ENCODE measurements at places on chromosomes 3 and 15. TPM values are rescaled to one million over a fixed set of nuclear protein-coding genes. Genes with fewer than 3 reads are reported as not detected.

- H3K27me3 ChIP-seq, result no peaks in the 10 kb centered on the region
- DNase-seq, result no peak
Observed at GRCh38 chr3:129014793-129015345, 13.8 kb downstream of the EFCC1 start.

GRCh38 chr3:171113716-171114115, 87.2 kb upstream of the SLC2A2 start:
- no peak overlapping the region for H3K4me3 ChIP-seq
- no peaks in the 10 kb centered on the region for H3K27me3 ChIP-seq
- H3K4me1 ChIP-seq, result no peaks in the 10 kb centered on the region
- DNase-seq, result no peak

NPAP1 gene
- total RNA-seq, result not detected

- no peaks in the 10 kb centered on the region for H3K27me3 ChIP-seq
- H3K4me3 ChIP-seq, result no peak overlapping the region
- H3K36me3 ChIP-seq, result no peaks in the 10 kb centered on the region
- no peaks in the 10 kb centered on the region for H3K4me1 ChIP-seq
- H3K27ac ChIP-seq, result no peak overlapping the region
- DNase-seq, result no peak
Observed at GRCh38 chr3:105394177-105394576, 27.5 kb downstream of the ALCAM start.

GRCh38 chr3:196688349-196688748, 23.7 kb downstream of the CEP19 start:
- no peak overlapping the region for H3K4me3 ChIP-seq
- H3K27ac ChIP-seq, result no peak overlapping the region
- H3K4me1 ChIP-seq, result peaks cover 19% of the 10 kb centered on the region
- no peak for DNase-seq
- H3K27me3 ChIP-seq, result no peaks in the 10 kb centered on the region

GRCh38 chr3:30347679-30348216, 258.7 kb upstream of the TGFBR2 start:
- H3K36me3 ChIP-seq, result peaks cover 27% of the 10 kb centered on the region
- peak overlapping the region; percentile 51 for H3K4me3 ChIP-seq
- no peak for DNase-seq
- peaks cover 65% of the 10 kb centered on the region for H3K4me1 ChIP-seq

DNA sequence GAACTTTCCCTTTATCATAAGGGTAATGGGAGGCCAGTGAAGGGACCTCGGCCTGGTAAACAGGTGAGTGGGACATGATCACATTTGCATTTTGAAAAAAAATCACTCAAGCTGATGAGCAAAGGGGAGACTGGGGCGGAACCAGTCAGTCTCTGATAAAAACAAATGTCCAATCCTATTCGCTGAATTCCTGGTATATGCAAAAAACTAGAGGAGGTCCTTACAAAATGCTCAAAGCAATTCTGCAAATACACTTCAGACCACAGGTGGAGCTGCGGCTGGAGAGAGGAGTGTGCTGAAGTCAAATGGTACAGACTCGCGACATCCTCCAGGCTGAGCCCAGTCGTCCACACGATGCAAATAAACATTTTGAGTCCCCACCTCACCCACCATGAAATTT, 166.7 kb downstream of the FOXP1 start:
- H3K4me3 ChIP-seq, result peak overlapping the region; percentile 80
- H3K27ac ChIP-seq, result peak overlapping the region; percentile 93
- peak; percentile 57 for DNase-seq
- H3K36me3 ChIP-seq, result peaks cover 7% of the 10 kb centered on the region
- H3K4me1 ChIP-seq, result peaks cover 65% of the 10 kb centered on the region

DNA sequence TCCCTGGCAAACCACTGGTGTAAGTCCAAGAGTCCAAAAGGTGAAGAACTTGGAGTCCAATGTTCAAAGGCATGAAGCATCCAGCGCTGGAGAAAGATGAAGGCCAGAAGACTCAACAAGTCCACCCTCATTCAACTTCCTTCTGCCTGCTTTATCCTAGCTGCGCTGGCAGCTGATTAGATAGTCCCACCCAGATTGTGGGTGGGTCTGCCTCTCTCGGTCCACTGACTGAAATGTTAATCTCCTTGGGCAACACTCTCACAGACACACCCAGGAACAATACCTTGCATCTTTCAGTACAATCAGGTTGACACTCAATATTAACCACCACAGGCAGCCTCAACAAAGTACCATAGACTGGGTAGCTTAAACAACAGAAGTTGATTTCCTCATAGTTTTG, 245.9 kb upstream of the IGF1R start:
- H3K4me1 ChIP-seq, result no peaks in the 10 kb centered on the region
- H3K27me3 ChIP-seq, result peaks cover 2% of the 10 kb centered on the region
- no peaks in the 10 kb centered on the region for H3K36me3 ChIP-seq
- H3K4me3 ChIP-seq, result no peak overlapping the region
- H3K27ac ChIP-seq, result no peak overlapping the region
- DNase-seq, result no peak

- no peak overlapping the region for H3K4me3 ChIP-seq
- peaks cover 4% of the 10 kb centered on the region for H3K36me3 ChIP-seq
- H3K27me3 ChIP-seq, result no peaks in the 10 kb centered on the region
- H3K4me1 ChIP-seq, result peaks cover 38% of the 10 kb centered on the region
- H3K27ac ChIP-seq, result peak overlapping the region; percentile 42
Observed at GRCh38 chr3:47012342-47013230, 33.1 kb downstream of the NBEAL2 start.

Measured in activated naive CD8-positive, alpha-beta T cell treated with anti-CD3 and anti-CD28 coated beads, Interleukin-2, amount 10 ng/mL, durations not matched to agents 7 days and 5 days (primary cell).